Activated naive CD4-positive, alpha-beta T cell treated with anti-CD3 and anti-CD28 coated beads, Interleukin-2, amount 50 U/mL, for 72 hours (primary cell): ENCODE measurements at places on chromosomes 2 and 18. TPM values are rescaled to one million over a fixed set of nuclear protein-coding genes. Genes with fewer than 3 reads are reported as not detected.

Gene ZNF532
- 7.0 TPM for total RNA-seq

Gene HOXD9
- not detected for total RNA-seq

Gene CDKL4
- total RNA-seq, result not detected

Gene SEPTIN10
- 2.1 TPM for total RNA-seq

Gene LTBP1
- total RNA-seq, result 0.39 TPM

Gene NT5DC4
- total RNA-seq, result not detected

Gene ALMS1
- 25.4 TPM for total RNA-seq

Gene C2orf80
- total RNA-seq, result not detected

GRCh38 chr18:49723648-49724180, 89.6 kb downstream of the ACAA2 start:
- no peak for DNase-seq

DNA sequence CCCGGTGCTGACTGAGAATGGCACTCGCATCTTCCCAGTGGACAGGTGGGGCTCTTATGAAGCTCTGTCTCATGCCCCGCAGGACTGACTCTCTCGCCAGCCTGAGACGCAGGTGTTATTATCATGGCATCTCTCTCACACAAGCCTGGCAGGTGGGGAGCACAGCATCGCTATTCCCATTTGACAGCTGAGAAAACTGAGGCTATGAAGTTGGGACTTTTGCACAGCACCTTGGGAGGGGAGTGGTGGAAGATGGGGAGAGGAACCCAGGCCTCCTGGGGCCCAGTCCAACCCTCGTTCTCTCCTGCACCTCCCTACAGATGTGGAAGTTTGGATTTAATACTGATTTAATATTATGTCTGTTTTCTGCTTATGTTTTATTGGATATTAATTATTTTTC, 9.0 kb upstream of the NTSR2 start:
- DNase-seq, result no peak

GRCh38 chr2:218022131-218022850, 19.5 kb upstream of the TNS1 start:
- peak; percentile 41 for DNase-seq

GRCh38 chr2:237314681-237315080, 99.3 kb downstream of the COL6A3 start:
- no peak for DNase-seq

DNA sequence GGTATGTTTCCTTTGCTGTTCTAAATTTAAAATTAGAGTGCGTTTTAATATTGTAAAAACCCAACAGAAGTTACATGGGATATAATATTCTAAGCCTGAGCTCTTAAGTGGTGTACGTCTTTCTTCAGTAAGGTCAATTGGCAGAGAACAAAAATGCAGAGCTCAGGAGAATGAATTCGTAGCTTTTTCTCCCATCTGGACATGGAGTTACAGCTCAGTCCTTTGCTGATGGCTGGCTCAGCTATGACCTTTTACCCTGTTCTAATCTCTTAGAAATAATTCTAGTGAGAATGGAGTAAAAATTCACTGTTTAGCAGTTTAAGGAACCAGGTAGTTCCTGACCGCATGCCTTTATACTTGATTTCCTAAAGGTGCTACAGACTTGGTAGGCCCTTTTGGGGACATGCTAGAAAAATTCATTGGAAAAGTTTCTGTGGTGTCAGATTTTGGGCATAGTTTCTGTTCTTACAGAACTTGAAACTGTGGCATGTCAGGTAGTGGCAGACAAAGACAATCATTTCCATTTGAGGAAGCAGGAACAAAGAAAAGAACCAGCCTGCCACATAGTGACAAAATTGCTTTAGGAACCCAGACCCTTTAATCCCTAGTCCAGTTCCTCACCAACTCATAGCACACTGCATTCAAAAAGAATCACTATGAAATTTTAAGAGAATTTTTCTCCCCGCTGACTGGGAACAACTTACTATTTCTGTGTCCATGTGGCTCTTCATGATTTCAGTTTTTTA, 566.8 kb upstream of the ZNF804A start:
- no peak for DNase-seq

DNA sequence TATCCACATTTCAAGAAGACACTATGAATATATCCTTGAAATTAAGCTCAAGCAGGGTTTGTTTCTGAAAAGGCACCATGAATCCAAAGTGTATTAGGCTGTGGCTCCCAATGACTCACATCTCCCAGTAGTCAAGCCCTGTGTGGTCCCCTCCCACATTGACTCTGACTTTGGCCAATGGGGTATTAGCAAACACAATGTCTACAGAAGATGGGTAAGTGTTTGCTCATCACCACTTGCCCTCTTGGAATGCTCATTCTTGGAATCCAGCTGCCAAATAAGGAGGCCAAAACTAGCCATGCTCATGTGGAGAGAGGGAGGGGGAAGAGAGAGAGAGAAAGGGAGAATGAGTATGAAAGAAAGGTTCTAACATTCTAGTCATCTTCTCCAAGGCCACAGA, 490.0 kb downstream of the TXNL1 start:
- DNase-seq, result no peak

DNA sequence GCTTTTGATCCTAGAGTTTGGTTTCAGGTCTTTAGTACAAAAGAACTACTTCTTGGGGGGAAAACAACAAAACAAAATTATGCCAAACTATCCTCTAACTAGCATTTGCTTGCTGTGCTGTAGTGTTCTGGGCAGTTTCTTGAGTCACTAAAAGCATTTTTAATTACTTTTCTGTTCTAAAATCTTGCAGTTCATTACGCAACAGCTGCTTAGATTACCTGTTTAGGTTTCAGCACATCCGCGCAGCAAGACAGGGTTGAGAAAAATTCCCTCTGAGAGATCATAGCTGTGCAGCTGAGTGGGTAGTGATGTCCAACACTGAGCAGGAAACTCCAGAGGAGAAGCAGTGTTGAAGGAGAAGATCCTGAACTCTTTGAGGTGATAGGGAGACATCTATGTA, 9.0 kb downstream of the DAW1 start:
- DNase-seq, result no peak

GRCh38 chr2:41600460-41600859, 447.4 kb upstream of the PKDCC start:
- no peak for DNase-seq

DNA sequence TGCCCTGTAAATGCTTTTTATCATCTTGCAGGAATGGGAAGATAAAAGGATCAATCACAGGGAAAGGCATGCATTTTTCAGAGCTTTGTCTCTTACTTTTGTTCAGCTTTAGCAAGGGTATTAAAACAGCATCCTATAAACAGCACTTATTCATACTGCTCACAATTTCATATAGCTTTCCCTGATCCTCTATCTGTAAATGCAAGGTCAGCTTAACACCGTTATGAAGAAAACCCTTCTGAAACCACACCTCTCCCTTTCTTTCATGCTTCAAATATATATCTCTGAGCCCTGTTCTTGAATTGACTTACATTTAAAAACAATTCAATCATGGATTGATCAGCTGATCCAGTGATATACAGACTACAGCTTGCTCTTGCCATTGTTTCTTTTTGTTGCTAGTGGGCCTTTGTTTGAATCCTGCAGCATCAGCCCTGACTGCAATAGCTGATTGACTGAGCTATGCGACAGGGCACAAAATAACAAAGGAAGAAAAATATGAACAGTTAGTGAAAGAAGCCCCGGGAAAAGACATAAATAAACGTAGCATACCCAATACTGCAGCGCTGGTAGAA, 795.5 kb upstream of the CDH2 start:
- no peak for DNase-seq

DNA sequence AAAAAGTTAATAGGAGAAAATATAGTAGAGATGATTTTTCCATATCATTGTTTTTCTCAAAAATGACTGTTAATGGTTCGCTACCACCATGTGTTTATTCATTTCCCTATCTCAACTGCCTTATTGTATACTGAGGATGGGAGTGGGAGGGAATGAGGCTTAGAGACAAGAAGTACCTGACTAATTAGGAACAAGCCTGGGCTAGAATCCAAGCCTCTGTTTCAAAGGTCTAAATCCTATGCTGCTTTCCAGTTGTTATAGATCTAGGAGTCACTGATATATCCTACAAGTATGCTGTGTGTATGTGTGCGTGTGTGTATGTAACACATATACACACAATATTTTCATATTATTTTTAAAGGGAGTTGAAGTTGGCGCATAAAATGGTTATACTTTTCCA, 465.9 kb downstream of the EPHA4 start:
- DNase-seq, result no peak

DNA sequence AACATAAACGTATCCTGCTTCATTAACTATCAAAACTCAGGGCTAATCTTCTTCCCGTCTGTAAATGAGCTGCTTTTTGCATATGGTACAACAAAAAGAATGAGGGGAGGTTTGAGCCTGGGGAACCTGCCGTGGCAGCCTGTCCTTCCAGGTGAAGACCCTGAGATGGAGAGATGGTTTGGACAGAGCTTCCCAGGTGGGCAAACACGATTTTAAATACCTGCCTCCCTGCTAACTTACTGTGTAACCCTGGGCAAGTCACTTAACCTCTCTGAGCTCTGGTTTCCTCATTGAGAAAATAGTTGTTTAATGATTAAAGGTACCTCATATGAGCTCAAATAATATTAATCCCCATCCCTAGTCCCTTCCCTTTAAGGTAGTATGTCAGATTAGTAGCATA, 9.0 kb downstream of the EMX1 start:
- DNase-seq, result no peak

DNA sequence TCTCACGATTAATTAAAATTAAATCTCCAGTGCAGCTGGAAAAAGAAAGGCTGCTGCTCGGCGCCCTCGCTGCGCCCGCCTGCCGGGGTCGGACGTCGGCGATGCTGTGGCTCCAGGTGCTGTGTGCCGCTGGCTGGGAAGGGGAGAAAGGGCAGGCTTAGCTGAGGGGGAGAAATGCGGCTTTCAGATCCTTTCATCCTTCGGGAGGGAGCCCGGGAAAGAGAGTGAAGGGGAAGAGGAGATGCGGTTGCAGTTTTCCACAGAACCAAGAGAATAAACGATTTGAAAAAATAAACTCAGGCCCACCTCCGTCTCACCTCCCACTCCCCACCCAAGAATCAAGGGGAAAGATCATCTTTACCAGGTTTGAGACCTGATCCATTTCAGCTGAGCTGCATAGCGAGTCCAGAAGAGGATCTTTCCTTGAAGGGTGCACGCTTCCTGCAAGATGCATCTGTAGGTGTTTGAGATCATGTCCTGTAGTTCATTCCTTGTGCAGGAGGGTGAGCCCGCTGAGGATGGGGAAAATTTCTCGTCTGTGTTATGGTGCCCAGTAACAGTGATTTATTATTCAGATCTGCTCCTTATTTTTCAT, 495 bp downstream of the TMEM169 start:
- peak; percentile 16 for DNase-seq

- DNase-seq, result no peak
These were observed 28.0 kb downstream of the LDLRAD4 start for GRCh38 chr18:13246591-13246990.

DNA sequence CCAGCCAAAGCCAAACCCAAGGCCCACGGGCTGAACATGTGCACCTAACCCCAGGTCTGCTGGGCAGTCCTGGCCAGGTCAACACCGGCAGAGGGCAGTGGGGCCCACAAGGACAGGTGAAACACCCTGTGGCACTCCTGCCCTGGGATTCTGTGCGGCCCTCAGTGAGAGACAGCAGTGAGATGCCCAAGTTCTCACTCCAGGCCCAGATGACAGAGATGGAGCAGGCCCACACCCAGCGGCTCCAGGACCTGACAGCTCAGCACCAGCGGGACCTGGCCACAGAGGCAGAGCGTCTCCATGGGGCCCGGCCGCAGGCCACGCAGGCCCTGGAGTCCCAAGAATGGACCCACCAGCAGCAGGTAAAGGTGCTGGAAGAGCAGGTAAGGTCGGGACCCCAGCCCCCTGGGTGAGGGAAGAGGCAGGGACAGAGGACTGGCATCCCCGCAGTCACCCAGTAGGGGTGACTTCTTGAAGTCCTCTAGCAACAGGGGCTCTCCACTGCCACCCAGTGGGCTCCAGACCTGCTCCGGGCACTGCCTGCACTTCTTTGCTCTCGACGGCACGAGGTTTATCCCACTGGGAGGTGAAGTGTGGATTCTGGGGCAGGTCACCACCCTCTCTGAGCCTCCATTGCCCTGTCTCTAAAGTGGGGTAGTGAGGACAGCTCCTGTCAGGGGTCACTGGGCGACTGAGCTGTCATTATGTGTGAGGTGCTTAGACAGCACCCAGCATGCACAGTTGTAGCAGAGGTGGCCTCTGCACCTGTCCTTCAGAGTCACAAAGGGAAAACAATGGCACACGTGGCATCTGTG, 8.8 kb upstream of the SNED1 start:
- DNase-seq, result no peak

- no peak for DNase-seq
These were observed 21.3 kb upstream of the CHST9 start for GRCh38 chr18:27206411-27206810.

DNA sequence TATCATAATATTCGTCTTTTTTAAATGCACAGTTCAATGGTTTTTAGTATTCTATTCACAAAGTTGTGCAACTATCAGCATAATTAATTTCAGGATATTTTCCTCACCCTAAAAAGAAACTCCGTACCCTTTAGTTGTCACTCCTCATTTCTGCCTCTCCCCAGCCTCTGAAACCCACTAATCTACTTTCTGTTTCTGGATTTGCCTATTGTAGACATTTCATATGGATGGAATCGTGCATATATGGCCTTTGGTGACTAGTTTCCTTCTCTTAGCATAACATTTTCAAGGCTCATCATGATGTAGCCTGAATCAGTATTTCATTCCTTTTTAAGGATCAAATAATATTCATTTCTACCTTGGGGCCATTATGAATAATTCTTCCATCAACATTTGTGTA, 18.5 kb downstream of the NEURL3 start:
- no peak for DNase-seq
